ENCODE measurements at places on chromosomes 11 and 22.
A peak's percentile ranks its signal among the peaks of the same experiment; 100 is the strongest.

DNA sequence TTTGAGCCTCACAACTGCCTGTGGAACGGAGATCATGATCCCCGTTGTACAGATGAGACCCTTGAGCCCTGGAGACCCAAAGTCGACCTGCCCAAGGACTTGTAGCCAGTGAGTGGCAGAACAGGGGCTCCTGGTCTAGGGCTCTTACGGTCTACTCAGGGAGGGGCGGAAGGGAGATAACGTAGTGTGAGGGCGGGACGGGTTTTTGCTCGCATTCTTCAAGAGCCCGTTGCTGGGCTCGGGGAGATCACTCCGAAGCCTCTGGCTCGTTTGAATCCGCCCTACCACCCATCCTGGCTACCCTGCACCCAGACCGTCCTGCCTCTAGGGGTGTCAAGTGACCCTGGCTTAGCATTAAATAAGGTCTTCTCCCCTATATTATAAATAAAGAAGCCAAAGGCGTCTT is 639 bp downstream of the CRY2 start:
- no peak for DNase-seq

DNA sequence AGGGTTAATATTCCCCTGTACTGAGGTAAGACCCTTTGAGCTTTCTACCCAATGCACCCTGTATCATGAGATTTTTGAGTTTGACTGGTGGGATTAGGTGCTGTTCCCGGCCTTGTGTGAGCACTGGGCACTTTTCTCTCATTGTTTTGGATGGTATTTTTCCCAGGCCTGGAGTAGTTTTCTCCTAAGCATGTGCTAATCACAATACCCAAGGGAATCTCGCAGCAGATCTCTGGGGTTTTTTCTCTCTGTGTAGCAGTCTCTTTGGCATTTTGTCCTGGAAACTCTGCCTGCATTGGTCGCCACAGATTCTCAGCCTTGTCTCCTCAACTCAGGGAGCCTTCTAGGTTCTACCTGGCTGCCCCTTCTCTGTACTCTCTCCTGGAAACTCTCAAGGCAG is 19.9 kb downstream of the IGHMBP2 start:
- no peak for DNase-seq

DNA sequence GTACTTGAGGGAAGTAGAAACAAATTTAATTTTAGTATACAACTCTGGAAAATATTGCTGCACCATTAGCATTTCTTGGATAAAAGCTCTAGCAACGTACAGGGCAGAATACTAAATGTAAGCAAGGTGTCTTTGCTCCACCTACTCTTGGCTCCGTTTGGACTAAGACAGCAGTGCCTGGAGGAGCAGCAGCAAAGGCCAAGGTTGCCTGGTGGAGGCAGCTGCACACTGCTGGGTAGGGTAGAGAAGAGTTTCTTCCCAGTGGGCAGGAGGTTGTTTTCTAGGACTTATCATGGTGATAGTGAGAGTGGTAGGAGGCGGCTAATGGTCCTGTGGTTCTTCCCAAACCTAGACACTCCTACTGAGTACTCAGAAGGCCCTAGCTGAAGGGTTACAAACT is 2.2 kb upstream of the OR8D4 start:
- no peak for DNase-seq

DNA sequence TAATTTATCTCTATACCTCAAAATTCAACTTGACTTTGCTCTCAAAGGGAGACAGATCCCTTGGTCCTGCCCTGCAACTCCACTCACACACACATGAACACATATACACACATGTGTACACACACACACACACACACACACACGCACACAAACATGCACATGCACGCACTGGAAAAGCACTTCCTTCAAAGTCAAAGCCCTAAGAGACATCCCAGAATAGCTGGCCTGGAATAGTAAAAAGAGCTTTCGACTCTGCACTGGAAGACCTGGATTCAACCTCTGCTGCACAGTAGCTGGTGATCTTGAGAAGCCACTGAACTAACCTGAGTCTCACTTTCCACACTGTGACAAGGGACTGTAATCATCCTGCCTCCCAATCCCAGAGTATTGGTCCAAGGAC is 26.8 kb downstream of the TENM4 start:
- DNase-seq: no peak

GRCh38 chr11:75625021-75625420 is 43.8 kb downstream of the MAP6 start:
- DNase-seq: no peak

- no peak for DNase-seq
Observed at GRCh38 chr22:29559853-29560252, 6.3 kb upstream of the THOC5 start.

DNA sequence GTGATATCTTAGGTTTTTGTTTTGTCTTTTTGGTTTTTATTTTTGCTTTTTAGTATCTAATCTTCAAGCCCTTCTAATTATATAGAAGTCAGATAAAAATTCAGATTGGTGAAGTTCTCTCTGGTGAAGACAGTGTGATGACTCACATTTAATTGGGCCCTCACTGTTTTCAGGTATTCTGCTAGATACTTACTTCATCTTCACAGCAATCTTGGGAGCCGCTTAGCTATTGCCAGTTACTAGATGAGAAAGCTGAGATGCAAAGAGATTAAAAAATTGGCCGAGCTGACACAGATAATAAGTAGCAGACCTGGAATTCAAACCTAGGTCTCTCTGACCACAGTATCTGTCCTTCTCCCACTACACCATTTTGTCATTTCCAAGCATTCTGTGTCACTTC is 75.0 kb downstream of the PPP2R1B start:
- DNase-seq: no peak

- DNase-seq: peak; percentile 37
Observed at GRCh38 chr11:11155962-11156815, 196.9 kb downstream of the CSNK2A3 start.

GRCh38 chr11:128839081-128839480 is 28.0 kb downstream of the KCNJ1 start:
- DNase-seq: no peak

- DNase-seq: no peak
Observed at GRCh38 chr11:17743808-17744119, 9.2 kb downstream of the KCNC1 start.

DNA sequence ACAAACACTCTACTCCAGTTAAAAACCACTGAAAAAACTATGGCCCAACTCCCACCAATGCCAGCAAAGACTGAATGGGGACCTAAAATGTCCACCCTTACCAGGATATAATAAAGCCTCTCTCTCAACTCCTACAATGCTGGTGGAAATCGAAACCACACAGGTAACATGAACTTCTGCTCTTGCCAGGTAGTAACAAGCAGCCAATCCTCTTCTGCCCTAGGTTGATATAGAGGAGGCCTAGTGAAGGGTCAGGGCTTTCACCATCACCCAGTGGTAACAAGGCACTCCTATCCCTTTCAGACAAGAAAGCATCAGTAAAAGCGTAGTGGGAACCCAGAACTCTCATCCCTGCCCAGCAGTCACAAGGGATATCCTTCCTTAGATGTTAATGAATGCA is 22.6 kb downstream of the DCUN1D5 start:
- DNase-seq: no peak

DNA sequence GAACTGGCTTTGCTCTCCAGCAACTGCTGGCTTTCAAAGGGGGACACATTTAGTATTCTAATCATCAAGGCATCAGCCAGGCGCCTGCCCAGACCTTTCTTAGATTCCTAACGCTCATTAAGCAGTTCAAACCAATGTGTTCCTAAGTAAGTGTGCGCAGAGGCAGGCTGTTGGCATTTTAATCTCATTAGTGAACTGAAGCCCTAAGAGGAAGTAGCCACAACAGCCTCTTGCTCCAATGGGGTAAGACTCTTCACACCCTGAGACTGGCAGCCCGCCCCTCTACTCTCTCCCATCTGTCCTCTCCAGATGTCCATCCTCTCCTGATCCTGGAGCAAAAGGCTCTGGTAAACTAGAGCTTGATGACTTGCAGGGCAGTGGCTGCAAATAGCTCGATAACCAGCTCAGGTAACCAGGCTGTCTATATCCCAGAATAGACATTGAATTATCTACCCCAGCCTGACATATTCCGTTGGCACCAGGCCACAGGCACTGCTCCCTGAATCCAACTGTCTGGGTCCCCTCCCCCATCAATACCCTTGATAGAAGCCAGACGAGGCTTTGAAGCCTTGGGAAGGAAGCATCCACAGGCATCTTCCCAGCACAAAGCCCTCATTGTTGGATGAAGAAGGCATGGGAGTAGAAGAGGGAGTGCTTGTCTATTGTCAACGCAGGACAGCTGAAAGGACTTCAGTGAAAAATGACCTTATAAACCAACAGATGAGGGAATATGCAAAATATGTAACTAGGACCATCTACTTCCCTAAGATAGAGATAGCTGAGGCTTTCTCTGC is 321.1 kb downstream of the TENM4 start:
- no peak for DNase-seq

DNA sequence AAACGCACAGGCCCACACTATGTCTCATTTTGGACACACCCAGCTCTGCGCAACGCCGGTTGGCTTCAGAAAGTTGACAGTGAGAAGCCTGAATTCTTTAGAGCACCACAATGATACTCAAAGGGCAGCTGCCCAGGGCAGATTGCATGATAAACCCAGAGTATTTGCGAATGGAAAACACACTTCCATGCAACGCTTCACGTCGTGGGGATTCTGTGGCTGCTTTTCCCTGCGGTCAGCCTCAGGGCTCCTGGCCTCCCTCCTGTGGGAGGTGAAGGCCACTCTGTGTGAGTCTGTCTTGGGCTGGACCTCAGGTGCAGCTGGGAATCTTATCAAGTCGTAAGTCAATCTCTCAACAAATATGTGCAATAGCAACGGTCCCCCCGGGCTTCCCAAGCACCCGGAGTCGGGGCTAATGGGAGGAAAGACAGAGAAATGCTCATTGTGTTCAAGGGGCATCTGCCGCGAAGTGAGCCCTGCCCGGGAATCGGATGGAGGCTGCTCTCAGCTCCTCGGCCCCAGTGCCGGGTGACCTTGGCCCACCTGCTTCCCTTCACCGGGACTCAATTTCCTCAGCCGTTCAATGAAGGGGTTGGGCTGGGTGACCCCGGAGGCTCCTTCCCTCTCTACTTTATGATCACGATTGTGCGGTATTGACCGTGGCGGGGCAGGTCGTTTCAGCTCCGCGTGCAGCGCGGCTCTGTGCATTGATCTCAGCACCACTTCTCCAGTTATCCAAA is 623.6 kb downstream of the BRD1 start:
- DNase-seq: no peak
